ENCODE measurements at places on chromosomes 1 and 21. TPM values are rescaled to one million over a fixed set of nuclear protein-coding genes. Genes with fewer than 3 reads are reported as not detected.
A peak's percentile ranks its signal among the peaks of the same experiment; 100 is the strongest.

- no peak for DNase-seq
- peaks cover 20% of the 10 kb centered on the region for H3K4me1 ChIP-seq
- H3K36me3 ChIP-seq: no peaks in the 10 kb centered on the region
Observed at GRCh38 chr1:215794156-215794555, 227.1 kb downstream of the KCTD3 start.

- no peaks in the 10 kb centered on the region for H3K27me3 ChIP-seq
- H3K27ac ChIP-seq: no peak within 1 kb of the TSS
- H3K36me3 ChIP-seq: no peaks in the 10 kb centered on the region
- H3K4me3 ChIP-seq: peak within 1 kb of the TSS; percentile 71
- peak; percentile 91 for DNase-seq
- peaks cover 13% of the 10 kb centered on the region for H3K4me1 ChIP-seq
Observed at GRCh38 chr1:212950243-212951125, at the start of gene VASH2. Gene VASH2, plus strand, starts transcription at chr1:212950541. Its CDS starts 1,002 bp downstream, at chr1:212951543.

GRCh38 chr21:38925478-38925877 lies 119.7 kb downstream of the ETS2 start:
- H3K36me3 ChIP-seq: no peaks in the 10 kb centered on the region
- H3K27me3 ChIP-seq: no peaks in the 10 kb centered on the region
- peak overlapping the region; percentile 58 for H3K4me3 ChIP-seq
- no peak for DNase-seq

- no peak overlapping the region for H3K27ac ChIP-seq
- DNase-seq: no peak
- H3K4me3 ChIP-seq: no peak overlapping the region
- no peaks in the 10 kb centered on the region for H3K27me3 ChIP-seq
- H3K4me1 ChIP-seq: no peaks in the 10 kb centered on the region
- H3K36me3 ChIP-seq: no peaks in the 10 kb centered on the region
Observed at GRCh38 chr1:100611086-100611485, 73.1 kb downstream of the GPR88 start.

- DNase-seq: no peak
- no peak overlapping the region for H3K4me3 ChIP-seq
- no peak overlapping the region for H3K27ac ChIP-seq
- H3K36me3 ChIP-seq: no peaks in the 10 kb centered on the region
- peaks cover 53% of the 10 kb centered on the region for H3K27me3 ChIP-seq
Observed at GRCh38 chr1:7580923-7581753, 190.0 kb upstream of the VAMP3 start.

- no peak overlapping the region for H3K27ac ChIP-seq
- H3K36me3 ChIP-seq: no peaks in the 10 kb centered on the region
- no peak overlapping the region for H3K4me3 ChIP-seq
- H3K27me3 ChIP-seq: no peaks in the 10 kb centered on the region
- no peaks in the 10 kb centered on the region for H3K4me1 ChIP-seq
- DNase-seq: no peak
Observed at GRCh38 chr1:46205791-46206190, 2.7 kb downstream of the LURAP1 start.

DNA sequence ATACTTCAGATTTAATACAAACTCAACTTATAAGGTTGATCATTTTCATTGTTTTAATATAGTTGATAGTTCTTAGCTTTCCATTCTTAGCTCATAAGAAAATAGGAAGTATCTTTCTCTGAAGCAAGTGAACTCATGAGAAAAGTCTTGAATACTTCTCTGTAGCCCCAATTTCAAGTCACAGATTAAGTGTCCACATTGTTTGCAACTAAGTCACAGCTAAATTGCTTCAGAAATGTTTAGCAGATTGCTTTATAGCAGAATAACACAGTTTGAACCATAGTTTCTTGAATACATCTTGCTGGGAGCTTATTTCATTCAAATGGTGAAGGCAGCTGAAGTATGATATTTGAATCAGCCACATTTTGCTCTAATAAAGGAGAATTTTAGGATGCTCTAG lies 10.6 kb upstream of the PKN2 start:
- H3K4me1 ChIP-seq: peaks cover 7% of the 10 kb centered on the region
- no peak overlapping the region for H3K27ac ChIP-seq
- H3K4me3 ChIP-seq: no peak overlapping the region

DNA sequence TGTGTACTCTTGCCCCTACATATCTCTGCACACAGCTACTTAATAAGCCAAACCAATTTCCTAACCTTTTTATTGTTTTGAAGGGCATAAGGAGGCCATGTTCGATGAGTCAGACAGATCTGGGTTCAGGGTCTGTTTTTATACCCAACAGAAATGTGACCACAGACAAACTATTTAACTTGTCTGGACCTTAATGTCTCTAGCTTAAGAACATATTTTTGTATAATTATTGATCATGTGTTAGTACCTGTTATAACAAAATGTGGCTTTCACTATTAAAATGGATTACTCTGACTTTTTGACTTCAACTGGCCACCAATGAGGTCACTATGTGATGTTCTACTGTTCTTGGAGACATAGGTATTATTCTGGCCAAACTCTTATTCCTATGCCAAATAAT lies 507.8 kb upstream of the USP24 start:
- H3K36me3 ChIP-seq: no peaks in the 10 kb centered on the region
- H3K4me1 ChIP-seq: peaks cover 60% of the 10 kb centered on the region
- no peak for DNase-seq
- no peak overlapping the region for H3K27ac ChIP-seq
- H3K27me3 ChIP-seq: no peaks in the 10 kb centered on the region

DNA sequence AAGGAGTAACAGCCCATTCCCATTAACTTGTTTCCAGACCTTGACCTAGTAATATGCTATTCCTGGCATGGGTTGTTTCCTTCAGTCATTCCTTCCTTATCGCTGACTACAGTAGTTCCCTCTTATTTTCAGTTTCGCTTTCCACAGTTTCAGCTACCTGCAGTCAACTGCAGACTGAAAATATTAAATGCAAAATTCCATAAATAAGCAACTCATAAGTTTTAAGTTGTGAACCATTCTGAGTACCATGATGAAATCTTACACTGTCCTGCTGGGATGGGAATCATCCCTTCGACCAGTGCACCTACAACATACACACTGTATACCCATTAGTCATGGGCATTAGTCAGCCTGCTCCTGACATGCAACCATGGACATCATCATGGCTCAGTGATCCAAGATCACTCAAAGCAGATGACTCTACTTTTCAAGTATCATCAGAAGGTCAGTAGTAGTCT lies 66.7 kb downstream of the CCDC30 start:
- H3K36me3 ChIP-seq: no peaks in the 10 kb centered on the region
- H3K27me3 ChIP-seq: no peaks in the 10 kb centered on the region
- H3K4me1 ChIP-seq: peaks cover 5% of the 10 kb centered on the region
- DNase-seq: peak; percentile 76
- no peak overlapping the region for H3K4me3 ChIP-seq

- no peak overlapping the region for H3K4me3 ChIP-seq
- H3K4me1 ChIP-seq: peaks cover 10% of the 10 kb centered on the region
- no peaks in the 10 kb centered on the region for H3K36me3 ChIP-seq
- H3K27me3 ChIP-seq: no peaks in the 10 kb centered on the region
Observed at GRCh38 chr1:97332716-97333115, 588.1 kb downstream of the DPYD start.

- H3K27me3 ChIP-seq: no peaks in the 10 kb centered on the region
- no peaks in the 10 kb centered on the region for H3K4me1 ChIP-seq
- H3K27ac ChIP-seq: no peak overlapping the region
- H3K36me3 ChIP-seq: no peaks in the 10 kb centered on the region
- DNase-seq: no peak
Observed at GRCh38 chr1:57803586-57803985, 379.7 kb upstream of the DAB1 start.

GRCh38 chr21:36306872-36307534 lies 13.0 kb upstream of the MORC3 start:
- no peaks in the 10 kb centered on the region for H3K27me3 ChIP-seq
- no peak for DNase-seq
- H3K36me3 ChIP-seq: no peaks in the 10 kb centered on the region
- no peak overlapping the region for H3K27ac ChIP-seq

DNA sequence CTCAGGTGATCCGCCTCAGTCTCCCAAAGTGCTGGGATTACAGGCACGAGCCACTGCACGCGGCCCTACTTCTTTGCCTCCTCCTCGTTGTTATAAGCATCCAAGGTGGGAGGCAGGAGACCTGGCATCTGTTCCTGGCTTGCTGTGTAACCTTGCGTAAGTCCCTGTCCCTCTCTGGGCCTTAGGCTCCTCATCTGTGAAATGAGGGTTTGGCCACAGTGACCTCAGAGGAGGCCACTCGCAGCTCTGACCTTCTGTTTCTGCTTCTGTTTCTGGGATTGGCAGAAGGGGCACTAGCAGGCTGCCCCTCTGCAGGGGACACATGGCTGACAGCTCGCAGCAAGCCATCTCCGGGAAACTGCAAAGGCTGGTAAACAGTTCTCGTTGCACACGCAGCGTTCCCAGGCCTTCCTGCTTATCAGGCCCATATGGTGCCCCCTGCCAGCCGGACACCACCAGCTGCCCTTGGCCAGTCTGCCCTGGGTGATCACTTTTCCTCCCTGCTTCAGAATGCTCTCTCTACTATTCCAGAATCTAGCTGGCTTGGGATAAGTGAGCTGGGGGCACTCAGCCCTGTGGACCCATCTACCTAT lies 2.6 kb upstream of the LDLRAP1 start:
- no peaks in the 10 kb centered on the region for H3K27me3 ChIP-seq
- H3K4me3 ChIP-seq: no peak overlapping the region
- no peaks in the 10 kb centered on the region for H3K36me3 ChIP-seq

GRCh38 chr21:15332572-15332971 lies 267.8 kb upstream of the NRIP1 start:
- H3K4me3 ChIP-seq: no peak overlapping the region
- DNase-seq: no peak
- no peaks in the 10 kb centered on the region for H3K27me3 ChIP-seq
- no peaks in the 10 kb centered on the region for H3K36me3 ChIP-seq

- peaks cover 4% of the 10 kb centered on the region for H3K36me3 ChIP-seq
- H3K27me3 ChIP-seq: no peaks in the 10 kb centered on the region
- no peak overlapping the region for H3K4me3 ChIP-seq
- peaks cover 30% of the 10 kb centered on the region for H3K4me1 ChIP-seq
- no peak for DNase-seq
- H3K27ac ChIP-seq: no peak overlapping the region
Observed at GRCh38 chr1:27592931-27593677, 10.8 kb downstream of the AHDC1 start.

GRCh38 chr1:30447701-30448100 lies 275.7 kb downstream of the MATN1 start:
- H3K27ac ChIP-seq: no peak overlapping the region
- DNase-seq: no peak
- no peak overlapping the region for H3K4me3 ChIP-seq
- H3K27me3 ChIP-seq: no peaks in the 10 kb centered on the region
- H3K36me3 ChIP-seq: no peaks in the 10 kb centered on the region

COL16A1 gene
- 5.0 TPM for total RNA-seq

MYOC gene
- not detected for total RNA-seq

C1orf185 gene
- total RNA-seq: not detected

HSPB7 gene
- not detected for total RNA-seq

AMY2A gene
- not detected for total RNA-seq

TMPRSS15 gene
- total RNA-seq: 0.12 TPM
